ENCODE measurements at places on chromosomes 2 and 18.

DNA sequence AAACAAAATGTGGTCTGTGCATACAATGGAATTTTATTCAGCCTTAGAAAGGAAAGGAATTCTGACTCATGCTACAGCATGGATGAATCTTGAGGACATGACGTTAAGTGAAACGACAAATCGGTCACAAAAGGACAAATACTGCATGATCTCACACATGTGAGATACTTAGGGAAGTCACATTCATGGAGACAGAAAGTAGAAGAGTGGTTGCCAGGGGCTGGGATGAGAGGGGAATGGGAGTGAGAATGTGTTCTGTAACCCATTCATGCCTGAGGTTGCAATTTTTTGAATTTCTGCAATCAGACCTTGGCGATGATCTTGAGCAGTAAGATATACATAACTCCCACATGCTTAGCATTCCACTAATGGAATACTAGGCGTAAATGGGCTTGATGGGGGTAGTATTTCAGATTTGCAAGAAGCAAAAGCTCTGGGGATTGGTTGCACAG, 22.0 kb downstream of the FHL2 start:
- DNase-seq, result no peak

DNA sequence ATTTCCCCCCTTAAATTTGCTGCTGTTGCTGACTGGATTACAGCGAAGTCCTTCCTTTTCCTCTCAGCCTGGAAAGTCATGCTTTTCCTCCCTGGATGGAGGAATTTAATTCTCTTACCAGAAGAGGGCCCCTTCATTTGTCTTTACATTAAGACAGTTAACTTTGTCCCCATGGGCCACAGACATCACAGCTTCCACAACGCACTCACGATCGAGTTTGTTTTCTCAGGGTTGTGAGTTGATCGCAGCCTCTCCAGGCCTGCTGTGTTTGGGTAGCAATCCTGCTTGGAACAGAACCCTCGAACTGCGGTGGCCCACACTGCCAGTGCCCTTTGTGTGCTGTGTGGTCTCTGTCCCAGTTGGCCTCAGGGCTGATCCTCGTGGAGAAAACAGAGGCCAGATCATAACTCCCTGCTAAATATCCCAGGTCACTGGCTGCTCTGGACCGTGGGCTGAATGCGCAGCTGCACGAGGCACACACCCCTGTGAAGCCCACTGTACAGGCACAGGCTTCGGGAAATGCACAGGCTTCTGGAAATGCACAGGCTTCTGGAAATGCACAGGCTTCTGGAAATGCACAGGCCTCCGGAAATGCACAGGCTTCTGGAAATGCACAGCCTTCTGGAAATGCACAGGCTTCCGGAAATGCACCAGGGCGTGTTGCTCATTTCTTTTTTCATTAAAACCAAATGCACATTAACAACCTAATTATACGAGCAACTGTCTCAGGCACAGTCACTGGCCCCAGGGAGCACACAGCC, 2.2 kb upstream of the PDIA6 start:
- no peak for DNase-seq

DNA sequence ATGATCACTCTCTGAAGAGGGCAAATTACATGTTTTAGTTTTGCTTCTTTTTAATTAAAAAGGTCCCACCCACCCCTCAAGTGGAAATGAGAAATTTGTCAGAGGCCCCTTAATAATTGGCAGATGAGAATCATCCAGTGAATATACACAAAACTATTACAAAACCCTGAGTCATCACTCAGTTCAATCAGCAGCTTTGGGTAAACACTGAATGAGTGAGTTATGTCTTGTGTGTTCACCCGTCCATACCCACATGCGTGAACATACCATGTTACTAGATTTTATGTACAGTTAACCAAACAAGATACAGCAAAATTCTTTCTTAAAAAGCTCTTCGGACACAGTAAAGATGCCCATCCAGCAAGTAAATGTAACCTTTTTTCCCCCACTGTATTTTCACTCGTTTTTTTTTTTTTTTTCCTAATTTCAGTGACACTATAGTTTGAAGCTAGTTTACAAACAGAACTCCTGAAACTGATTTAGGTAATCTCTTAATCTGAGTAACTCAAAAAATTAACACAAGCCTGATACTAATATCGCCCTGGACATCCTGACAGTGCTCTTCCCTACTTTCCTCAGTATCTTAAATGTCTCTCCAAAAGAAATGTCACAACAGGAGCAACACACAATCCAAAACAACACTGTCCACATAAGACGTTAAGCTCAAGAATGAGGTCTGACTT, 1.4 kb downstream of the PSME4 start:
- DNase-seq, result peak; percentile 48

GRCh38 chr2:152415231-152415642, 80.3 kb downstream of the FMNL2 start:
- no peak for DNase-seq

GRCh38 chr2:74498500-74499266, 720 bp downstream of the LBX2 start:
- no peak for DNase-seq
